Thyroid gland (tissue), 4 donors: ENCODE measurements at places on chromosomes 2 and 18.

DNA sequence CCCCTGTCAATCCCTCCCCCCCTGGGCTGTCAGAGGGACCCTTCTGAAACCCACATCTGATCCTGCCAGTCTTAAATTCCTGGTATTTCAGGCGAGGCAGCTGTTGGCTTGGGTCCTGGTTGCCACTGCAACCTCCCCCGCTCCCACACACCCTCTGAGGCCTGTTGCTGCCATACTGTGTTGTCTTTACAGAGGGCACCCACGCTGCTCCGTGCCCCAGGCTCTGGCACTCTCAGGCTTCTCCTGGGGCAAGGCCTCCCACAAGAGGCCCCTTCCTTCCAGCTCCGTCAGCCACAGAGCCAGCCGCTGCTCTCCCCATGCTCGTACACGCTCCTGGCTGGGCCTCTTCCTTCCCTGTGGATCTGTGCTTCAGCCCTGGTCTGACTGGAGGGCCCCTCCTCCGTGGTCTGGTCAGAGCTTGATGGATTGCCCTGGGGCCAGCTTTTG, 8.6 kb downstream of the CABLES1 start:
- peak; percentile 84 for DNase-seq

- peak; percentile 21 for DNase-seq
Observed at GRCh38 chr2:54599914-54600313, 123.5 kb upstream of the EML6 start.

DNA sequence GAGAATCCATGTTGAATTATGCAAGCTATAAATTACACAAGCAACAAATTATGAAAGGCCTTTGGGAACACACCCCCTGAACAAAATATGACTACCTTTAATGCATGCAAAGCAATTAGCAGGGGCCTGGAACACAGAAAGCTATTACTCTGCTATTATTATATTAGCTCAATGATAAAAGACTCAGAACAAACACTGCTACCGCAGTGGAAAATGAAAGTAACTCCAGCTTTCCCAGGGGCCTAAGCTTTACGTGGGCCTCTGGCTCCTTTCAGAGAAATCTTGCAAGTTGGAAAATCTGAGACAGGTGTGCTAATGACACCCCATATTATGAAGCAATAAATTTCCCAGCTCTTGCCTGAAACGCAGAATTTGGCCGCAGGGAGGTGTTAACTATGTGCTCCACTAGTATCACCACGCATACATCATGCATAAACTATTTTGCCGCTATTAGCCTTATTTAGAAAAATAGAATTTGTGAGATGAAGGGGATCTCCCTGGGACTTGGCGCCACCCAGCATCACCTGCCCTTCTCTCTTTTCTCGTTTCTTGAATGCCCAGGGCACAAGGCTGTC, 321.6 kb upstream of the LYPD1 start:
- no peak for DNase-seq

- no peak for DNase-seq
Observed at GRCh38 chr2:176692533-176692932, 423.3 kb downstream of the MTX2 start.

DNA sequence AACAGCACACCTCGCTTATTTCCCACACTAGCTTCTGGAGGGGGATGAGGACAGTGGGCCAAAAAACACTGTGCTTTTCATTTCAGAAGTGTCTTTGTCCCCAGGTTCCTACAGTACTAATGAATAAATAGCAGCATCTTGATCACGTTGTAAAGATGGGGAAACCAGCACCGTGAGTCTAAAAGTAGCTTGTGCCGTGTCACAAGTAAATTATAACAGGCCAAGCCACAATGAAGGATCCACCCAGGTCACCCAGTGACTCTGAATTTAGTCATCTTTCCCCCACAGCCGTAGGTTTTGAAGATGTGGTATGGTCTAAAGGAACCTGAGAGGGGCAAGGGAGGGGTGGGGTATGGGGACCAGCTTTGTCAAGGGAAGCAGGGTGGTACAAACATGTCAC, 8.8 kb downstream of the FZD7 start:
- no peak for DNase-seq

- DNase-seq: no peak
Observed at GRCh38 chr2:2704428-2705090, 373.5 kb upstream of the MYT1L start.

GRCh38 chr2:207330912-207331311, 165.2 kb upstream of the KLF7 start:
- peak; percentile 22 for DNase-seq

GRCh38 chr18:28176698-28176947, 307 bp downstream of the CDH2 start:
- no peak for DNase-seq

- DNase-seq: peak; percentile 37
Observed at GRCh38 chr18:45619062-45619825, 4.0 kb downstream of the SLC14A2 start.

- DNase-seq: no peak
Observed at GRCh38 chr18:39913672-39914366, 2041.2 kb upstream of the PIK3C3 start.

- peak; percentile 57 for DNase-seq
Observed at GRCh38 chr2:28717339-28717758, 34.3 kb upstream of the PPP1CB start.

DNA sequence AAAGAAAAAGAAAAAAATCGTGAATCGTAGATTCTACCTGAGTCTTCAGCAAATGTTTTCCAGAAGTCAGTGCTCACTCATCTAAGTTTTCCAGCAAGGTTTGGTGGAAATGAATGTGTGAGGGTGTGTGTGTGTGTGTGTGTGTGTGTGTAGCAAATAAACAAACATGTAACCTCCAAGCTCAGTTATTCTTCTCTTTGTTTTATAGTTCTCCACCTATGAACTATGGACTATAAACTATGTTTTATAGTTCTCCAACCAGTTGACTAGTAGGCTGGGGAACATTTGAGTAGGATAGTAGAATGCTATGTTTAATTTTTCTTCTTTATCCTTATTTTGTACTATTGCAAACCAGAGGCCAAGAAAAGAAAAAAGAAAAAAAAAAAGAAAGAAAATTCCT, 44.6 kb upstream of the SERPINE2 start:
- no peak for DNase-seq

- DNase-seq: no peak
Observed at GRCh38 chr2:236236559-236237452, 27.4 kb downstream of the ASB18 start.

GRCh38 chr18:30709595-30709994, 332.9 kb downstream of the DSC3 start:
- DNase-seq: no peak

DNA sequence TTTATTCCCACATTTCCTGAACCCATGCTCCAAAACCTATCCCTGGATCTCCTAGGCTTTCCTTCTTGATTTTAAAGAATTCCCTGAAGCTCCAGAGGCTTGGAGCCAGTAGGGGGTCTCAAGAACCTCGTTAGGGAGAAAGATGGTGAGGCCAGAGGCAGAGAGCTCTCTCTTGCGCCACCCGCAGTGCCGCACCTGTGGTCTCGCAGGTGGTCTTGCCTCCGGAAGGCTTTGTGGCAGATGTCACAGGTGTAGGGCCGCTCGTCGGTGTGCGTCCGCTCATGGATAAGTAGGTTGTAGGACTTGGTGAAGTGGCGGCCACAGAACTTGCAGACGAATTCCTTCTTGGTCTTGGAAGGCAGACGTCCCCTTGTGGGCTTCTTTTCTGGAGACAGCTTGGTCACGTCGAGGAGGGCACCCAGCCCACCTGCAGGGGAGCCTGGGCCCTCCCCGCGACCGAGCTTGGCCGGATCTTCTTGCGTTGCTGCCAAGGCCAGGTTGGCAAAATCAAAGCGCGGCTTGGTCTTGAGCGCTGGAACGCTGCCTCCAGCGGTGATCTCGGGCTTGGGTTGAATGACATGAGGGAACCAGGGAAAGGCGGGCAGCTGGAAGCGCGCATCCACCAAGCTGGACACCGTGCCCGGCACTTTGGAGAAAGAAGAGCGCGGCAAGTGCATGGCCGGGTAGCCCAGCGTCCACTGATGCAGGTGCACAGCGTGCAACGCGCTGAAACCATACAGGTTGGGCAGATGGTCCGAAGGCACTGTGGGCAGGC, 5.3 kb downstream of the OSR1 start:
- DNase-seq: no peak

DNA sequence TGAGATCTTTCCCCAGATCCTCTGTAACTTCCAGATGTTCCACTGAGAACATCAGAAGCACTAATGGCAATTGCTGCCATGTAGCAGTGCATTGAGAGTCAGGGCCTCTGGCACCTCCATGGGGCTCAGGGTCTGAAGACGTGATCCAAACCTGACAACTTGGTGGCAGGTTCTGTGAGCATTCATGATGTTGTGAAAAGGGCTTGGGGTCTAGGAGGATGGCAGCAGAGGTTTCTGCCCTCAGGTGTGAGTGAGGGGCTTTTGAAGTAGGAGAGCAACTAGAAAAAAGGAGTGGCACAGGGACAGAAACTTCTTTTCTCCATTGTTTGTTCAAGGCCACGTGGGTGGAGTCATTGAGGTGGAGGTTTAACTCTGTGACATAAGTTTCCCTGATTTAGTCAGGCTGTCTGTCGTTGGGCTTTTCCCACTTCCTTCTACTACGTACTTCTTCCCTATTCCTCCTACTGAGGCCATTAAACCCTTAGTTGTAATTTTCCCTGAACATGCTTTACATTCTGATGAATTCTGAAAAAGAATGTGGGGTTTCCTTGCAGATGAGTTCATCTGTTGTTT, 13.1 kb downstream of the CFLAR start:
- peak; percentile 31 for DNase-seq

- no peak for DNase-seq
Observed at GRCh38 chr2:176514805-176515500, 245.7 kb downstream of the MTX2 start.

- no peak for DNase-seq
Observed at GRCh38 chr2:49070716-49071115, 83.6 kb downstream of the FSHR start.

DNA sequence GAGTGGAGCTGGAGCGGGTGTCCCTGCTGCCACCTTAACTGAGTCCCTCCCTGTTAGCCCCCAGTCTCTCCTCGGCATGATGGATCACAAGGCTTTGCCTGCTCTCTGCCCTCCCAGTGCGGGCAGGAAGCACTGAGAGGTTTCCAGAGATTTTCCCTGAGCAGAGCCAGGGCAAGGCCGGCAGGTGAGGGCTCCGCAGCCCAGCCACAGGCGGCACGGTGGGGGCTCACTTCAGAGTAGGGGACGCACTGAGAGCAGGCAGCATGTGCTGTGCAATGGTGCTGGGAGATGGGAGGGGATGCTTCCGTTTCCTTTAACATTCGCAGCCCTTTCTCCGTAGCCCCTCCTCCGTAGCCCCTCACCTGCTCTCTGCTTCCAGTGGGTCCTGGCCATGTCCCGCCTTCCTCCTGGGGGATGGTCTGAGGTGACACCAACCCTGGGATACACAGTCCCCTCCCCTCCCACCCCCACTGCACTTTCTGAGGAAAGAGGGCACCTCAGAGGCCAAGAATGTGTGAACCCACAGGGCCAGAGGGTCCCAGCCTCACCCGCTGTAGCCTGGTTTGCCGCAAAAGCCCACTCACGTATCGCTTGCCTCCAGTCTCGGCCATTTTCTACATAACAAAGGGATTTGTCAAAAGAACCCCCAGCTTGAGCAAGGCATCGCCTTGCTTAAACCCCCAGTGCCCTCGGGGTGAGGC, 10.7 kb downstream of the KCNF1 start:
- no peak for DNase-seq

GRCh38 chr2:9673914-9674481, 43.2 kb upstream of the YWHAQ start:
- no peak for DNase-seq

- no peak for DNase-seq
Observed at GRCh38 chr2:7691961-7692656, 774.9 kb downstream of the RNF144A start.

GRCh38 chr2:213806125-213806726, 522.0 kb downstream of the SPAG16 start:
- DNase-seq: no peak

DNA sequence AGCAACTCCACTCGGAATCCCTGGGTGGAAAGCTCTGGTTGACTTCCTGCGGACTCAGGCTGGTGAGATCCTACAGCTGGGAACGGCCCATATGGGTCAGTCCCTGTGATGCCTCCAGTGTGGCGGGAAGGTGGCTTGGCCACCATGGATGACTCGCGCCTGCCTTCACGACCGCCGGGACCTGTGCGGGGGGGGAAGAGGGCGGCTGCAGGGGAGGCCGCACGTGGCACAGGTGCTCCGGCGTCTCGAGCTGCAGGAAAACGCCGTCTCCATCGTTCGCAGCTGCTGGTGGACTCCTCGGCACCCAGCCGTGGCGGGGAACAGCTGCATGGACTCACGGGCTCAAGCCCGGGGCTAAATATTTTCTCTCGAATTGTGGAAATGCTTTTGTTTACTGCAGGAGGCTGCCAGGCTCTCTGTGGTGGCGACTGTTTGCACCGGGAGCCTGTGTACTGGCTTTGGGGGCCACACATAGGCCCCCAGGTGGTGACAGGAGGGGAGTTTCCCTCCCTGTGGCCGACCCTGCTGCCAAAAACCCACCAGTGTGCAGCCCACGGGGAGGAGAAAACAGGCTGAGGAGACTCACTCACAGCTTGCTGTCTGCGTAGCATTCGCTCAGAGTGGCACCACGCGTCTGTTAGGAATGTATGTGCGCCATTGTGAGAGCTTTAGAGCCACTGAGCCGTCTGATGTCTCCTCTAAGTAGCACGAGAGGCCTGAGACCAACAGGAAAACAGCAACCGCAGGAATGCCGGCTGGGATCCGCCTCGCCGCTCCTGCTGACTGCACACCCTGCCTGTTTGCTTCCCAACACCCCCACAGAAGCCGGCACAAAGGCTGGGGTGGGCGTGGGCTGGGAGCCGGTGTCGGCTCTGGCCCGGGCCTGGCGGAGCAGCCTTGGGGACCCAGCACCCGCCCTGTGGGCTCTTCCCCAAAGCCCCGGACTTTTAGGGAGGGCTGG, 89.2 kb downstream of the NFATC1 start:
- peak; percentile 52 for DNase-seq

- no peak for DNase-seq
Observed at GRCh38 chr2:218529990-218530389, 38.2 kb downstream of the USP37 start.

DNA sequence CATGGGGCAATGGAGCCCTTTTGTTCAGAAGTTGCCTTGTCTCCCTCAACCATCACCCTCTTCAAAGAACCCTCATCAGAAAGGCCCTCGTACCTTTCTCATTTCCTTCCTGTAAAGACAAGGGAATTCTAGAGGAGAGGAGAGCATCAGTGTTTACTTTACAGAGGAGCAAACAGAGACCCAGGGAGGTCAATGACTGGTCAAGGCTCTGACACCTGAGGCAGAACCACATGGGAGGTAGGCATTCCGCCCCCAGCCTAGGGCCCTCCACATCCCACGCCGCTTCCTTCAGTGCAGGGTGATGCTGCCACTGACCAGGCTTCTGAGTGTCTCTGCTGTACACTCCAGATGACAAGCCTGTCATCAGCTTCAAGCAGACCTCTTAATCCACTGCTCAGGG, 104.7 kb downstream of the NRP2 start:
- DNase-seq: no peak
